ENCODE measurements at places on chromosomes 6 and 20.

DNA sequence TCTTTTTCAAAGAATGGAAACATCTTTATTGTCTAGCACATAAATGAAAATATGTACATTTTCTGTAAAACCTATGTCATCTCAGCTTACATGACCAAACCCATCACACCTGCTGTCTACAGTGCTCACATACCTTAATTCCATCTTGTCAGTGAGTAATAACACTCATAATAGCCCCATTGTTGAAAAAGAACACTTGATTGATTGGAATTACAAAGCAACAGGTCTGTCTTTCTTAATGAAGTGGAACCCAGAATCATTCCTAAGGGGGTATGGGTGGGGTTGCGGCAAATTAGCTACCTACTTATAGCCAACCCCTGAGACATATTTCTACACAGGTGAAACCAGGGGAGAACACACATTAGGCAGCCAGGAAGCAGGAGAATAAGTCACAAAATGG is 20.2 kb downstream of the ADGRF4 start:
- DNase-seq: no peak

DNA sequence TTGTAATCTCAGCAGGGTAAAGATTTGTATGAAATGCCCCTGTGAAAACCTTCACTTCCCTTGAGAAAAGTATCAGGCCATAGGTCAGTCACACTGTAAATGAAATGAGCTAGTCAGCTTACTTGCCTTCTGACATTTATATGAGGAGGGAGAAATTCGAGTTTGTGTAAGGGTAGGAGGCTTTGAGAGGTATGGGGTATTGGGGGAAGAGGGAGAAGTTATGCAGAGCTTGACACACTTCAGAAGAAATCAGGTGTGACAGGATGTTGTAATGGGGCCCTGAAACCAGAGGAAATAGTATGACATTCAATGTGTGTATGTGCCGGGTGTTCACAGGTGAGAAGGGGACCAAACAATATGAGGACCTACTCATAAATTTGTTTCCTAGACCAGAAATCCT is 64.2 kb upstream of the CCN6 start:
- no peak for DNase-seq

DNA sequence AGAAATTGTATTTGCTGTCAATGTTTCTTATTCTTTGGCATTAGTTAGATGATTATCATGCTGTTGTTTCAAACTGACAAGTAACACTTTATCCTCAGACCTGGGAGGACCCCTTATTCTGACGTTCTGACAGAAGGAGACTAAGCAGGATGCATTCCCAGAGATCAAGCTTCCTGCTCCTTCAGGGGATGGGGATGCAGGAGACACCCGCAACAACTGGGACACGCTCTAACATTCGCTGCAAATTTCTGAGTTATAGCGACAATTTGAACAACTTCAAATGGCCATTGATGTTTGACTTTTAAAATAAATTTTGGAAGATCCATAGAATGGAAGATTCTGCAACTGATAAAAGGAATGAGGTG is 69.0 kb upstream of the ZNF184 start:
- no peak for DNase-seq

GRCh38 chr20:58546756-58547622 is 31.8 kb upstream of the APCDD1L start:
- no peak for DNase-seq

DNA sequence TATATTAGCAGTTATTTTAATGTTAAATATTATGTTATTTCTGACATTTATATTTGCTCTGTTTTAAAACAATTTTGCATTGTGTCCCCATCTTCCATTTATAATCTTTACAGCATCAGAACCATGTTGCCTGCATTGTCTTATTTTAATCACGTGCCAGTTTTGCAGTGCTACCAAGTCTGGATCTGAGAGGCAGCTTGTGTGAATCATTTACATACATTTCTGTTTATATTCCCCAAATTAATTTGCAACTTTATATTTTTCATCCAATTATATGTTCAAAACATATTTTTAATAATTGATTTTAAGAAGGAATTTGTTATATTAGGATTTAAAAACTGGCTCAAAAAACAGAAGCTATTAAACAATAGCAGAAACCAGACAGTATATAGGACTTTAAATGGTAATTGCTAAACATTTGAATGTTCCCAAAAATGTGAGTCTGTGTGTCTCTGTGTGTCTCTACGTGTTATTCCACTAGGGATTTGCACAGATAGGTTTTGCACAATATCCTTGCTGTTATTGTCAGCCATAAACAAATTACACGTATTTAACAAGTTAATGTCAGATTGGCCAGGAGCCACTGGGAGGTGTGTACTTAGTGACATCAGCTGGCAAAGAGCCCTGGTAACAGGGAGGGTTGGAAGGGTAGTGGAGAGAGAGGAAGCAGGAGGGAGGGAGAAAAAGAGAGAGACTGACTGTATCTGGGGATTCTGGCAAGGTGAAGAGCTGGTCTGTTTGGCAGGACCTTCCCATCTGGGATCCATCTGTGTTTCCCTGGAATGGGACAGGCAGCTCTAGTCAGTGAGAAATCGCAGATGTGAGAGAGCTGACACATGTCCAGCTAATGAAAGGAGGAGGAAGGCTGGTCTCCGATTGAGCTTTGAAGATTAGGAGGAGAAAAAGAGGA is 72.1 kb downstream of the CBFA2T2 start:
- no peak for DNase-seq

DNA sequence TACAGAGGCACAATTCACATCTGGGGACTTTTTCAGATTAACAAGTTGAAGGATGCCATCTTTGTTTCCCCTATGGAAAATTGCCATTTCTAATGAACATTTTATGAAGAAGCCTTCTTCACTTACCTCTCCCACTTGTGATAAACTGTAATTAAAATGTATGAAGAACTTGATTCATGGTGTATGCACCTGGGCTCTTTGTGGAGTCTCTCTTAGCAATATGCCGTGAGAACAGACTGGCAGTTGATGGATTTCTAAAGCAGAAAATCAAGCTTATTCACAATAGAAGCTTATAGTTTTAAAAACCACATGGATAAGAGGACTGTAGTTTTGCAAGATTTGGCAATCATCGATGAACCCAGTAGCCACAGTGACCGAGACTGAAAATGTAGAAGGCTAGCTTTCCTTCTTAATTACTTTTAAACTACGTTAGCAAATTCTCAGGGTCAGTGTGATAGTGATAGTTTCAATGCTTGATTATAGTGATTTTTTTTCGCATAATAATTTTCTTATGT is 270.6 kb downstream of the PRL start:
- DNase-seq: no peak

Measured in stimulated activated CD4-positive, alpha-beta T cell treated with anti-CD3 and anti-CD28 coated beads, Interleukin-12 subunit alpha, Interleukin-12 subunit beta, amount 100 ng/mL, for 24 hours (primary cell).